ENCODE measurements at places on chromosomes 3 and 15.

DNA sequence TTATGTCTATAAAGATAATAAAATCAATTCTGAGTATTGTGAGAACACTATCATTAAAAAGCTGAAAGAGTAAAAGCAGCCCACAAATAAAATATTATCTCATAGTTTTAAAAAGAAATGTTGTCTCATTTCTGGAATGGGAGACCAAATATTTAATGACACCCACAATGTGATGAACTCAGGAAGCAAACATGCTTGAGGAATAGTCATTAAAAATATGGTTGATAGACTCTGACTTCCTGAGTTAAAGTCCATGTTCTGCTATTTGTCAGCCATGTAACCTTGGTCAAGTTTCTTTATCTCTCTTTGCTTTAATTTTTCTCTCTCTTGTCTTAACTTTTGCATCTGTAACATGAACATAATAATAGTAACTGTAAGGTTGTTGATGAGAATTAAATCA is 35.5 kb upstream of the CHMP2B start:
- DNase-seq = no peak

DNA sequence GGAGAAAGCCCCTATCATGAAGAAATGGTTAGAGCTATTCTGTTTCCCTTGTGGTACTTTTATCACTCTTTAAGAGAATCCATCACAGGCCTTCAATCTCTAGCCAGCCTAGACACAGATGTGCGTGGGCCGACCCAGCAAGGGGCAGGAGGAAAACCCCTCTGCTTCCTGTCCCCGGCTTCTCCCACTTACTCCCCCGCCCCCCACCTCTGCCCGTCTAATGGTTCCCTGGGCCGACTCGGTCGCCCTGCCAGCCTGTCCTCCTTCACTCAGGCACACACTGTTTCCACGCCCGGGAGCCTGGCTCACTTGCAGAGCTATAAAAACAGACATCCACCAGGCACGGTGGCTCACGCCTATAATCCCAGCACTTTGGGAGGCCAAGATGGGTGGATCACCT is 58.3 kb upstream of the TFRC start:
- DNase-seq = no peak

- no peak for DNase-seq
These were observed 719 bp upstream of the SRPRB start for GRCh38 chr3:133804896-133805295.

- DNase-seq = no peak
These were observed 100.6 kb downstream of the UBE2E2 start for GRCh38 chr3:23303601-23304217.

DNA sequence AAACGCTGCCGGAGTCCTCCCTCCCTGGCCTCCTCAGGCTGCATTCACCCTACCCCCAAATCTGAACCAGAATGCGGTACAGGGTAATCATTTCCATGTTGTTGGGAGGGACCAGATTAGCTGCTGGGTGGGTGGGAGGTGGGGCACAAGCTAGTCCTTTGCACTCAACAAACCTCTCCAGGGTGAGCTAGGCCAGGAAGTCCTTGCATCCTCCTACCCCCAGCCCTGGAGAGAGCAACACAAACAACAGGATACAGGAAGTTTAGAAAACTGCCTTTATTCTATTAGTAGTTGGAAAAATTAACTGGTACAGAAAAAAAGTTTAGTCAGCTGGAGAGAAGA is 702 bp upstream of the GPX1 start:
- DNase-seq = no peak

DNA sequence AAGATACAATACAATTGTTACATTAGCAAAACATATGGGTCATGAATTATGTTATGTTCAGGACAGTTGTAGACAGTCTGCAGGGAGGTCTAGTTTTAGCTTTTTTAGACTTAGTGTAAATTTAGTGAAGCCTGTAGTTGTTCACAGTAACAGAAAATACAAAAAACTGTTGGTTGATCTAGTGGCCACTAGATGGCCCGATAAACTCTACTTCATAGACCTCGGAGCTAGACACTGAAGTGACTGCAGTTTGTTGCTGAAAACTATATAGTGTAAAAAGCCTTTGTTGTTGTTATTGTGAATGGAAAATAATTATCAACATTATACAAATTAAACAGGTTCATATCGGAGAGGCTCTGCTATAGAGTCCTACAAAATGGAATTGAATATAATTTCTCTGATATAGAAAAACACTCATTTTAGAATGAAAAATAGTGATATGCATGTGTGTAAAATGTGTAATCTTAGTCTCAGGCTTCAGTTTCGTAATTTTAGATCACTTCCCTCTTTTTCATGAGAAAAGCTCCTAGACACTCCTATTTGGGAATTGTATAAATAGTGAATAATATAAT is 18.3 kb downstream of the MAGEL2 start:
- DNase-seq = no peak

GRCh38 chr3:139797724-139798343 is 120.1 kb upstream of the NMNAT3 start:
- DNase-seq = no peak

DNA sequence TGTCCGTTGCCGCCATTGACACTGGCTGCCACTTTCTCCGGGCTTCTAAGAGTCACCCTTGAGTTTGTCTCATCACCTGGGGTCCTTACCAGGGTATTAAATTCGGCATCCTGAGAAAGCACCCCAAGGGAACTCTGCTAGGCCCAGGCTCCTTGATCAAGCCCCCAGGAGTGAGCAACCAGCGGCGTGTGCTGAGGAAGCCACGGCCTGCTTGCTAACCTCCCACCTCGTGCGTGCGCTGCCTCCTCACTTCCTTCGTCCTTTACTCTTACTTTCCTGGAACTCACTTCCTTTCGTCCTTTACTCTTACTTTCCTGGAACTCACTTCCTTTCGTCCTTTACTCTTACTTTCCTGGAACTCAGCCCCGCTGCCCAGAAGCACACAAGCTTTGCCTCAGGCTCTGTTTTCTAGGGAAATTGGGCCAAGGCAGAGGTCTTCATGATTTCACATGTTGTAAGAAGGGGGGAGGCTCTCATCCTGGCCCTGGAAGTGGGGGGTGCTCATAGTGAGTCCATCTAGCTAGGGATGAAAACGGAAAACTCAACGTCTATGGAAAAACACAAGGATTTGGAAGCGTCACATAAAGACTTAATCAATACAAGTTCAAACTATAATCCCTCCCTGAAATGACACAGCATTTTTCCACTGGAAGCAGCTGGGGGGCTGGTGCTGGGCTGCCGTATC is 36.7 kb upstream of the BDH1 start:
- no peak for DNase-seq

GRCh38 chr3:134625885-134626741 is 24.7 kb downstream of the KY start:
- DNase-seq = no peak

DNA sequence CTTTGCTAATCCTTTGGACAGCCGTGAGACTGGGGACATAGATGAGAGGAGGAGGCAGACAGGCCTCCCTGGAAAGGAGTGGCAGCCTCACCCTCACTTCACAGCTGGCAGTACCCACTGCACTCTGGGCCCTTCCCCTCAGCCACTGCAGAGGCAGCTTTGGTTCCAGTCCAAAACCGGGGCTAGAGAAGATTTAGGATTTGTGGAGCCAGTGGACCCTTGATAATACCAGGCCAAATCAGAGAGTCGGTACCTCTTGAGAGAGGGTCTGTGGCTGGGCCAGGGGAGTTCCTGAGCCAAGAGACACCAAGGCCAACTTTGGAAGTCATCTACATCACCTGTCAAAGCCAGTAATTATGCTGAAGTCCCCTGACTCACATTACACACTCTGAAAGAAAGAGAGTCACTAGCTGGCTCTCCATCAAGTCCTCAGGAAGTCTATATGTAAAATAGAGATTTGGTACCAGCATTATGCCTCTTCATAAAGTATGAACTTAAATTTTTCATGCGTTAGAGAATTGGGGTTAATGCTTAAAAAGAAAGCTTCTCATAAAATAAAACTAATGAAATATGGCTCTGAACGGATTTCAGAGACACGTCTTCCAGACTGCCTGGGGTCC is 244.1 kb upstream of the SEMA6D start:
- DNase-seq = peak; percentile 54

DNA sequence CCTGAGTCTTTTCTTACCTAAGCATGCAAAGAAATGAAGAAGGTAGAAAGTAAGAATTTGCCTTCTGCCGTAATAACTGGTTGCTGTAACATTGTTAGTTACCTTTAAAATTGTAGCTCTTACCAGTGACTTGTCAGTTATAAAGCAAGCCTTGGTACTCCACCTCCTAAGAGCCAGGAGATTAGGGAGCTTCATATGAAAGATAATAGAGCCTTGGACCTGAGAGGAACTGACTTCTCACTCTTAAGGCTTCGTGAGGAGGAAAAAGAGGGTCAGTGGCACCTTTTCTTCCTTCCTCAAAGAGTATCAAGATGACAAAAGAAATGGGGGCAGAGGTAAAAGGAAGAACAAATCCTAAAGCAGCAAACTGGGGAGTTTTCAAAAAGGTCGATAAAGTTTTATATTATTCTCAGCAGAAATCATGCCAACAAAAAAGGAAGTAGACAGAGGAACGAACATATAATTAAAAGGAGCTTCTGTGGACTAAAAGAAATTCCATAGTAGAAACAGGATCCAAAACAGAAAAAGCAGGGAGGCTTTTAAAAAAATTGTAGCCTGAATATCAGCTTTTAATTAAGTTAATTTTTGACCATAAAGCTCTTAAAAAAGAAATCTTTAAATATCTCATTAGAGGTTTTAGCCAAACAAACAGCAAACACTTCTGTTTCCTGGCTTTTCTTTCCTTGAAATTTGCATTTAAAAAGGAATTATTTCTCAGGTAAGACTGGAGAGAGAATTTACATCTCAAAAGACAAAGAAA is 847.1 kb upstream of the ALCAM start:
- DNase-seq = no peak

DNA sequence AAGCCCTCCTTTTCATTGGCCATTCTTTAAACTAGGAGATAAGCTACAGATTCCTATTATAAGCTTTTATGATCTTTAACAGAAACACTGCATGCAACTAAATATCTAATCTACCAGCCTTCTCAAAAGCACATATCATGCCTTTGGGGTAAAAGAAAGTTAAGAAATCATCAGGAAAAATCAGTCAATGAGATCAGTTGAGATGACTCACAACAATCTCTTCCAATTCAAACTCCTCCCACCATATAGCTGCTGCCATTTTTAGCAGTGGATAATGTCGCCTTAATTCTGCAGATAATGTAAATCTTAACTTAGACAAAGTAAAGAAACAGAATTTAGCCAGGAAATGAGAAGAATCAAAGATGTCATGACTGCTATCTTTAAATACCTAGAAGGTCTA is 135.2 kb upstream of the BCL6 start:
- no peak for DNase-seq

- peak; percentile 22 for DNase-seq
These were observed 130.2 kb upstream of the ATP2B2 start for GRCh38 chr3:10635446-10636076.

- DNase-seq = no peak
These were observed 211.0 kb downstream of the RORA start for GRCh38 chr15:61018083-61018482.

GRCh38 chr3:11996480-11996879 is 7.7 kb upstream of the SYN2 start:
- no peak for DNase-seq
